ENCODE measurements at places on chromosomes 7 and 10. TPM values are rescaled to one million over a fixed set of nuclear protein-coding genes. Genes with fewer than 3 reads are reported as not detected.

Gene GIMAP7
- total RNA-seq, result 16.7 TPM

Gene ASZ1
- 0.39 TPM for total RNA-seq

Gene CD36
- total RNA-seq, result 253 TPM

Gene NPY4R2
- total RNA-seq, result 10.1 TPM

Gene SND1
- total RNA-seq, result 167 TPM

DNA sequence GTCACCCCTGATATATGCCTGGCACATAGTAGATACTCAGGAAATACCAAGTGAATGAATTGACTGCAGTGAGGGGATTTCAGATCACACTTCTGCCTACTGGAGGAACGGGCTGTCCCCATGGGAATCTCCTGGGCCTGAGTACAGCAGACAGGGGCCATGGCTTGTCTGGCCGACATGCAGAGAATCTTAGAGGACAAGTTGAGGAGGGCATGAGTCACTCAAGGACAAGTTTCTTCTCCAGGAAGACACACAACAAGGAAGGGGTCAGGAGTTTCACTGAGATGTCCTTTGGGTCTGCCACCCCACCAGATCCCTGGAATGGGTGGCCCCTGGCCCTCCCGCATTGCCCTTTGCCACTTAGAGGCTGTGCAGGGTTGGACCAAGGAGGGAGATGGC is 20.7 kb downstream of the PLPP4 start:
- DNase-seq, result no peak

- DNase-seq, result no peak
These were observed 127.6 kb downstream of the NEURL1 start for GRCh38 chr10:103620891-103621782.

DNA sequence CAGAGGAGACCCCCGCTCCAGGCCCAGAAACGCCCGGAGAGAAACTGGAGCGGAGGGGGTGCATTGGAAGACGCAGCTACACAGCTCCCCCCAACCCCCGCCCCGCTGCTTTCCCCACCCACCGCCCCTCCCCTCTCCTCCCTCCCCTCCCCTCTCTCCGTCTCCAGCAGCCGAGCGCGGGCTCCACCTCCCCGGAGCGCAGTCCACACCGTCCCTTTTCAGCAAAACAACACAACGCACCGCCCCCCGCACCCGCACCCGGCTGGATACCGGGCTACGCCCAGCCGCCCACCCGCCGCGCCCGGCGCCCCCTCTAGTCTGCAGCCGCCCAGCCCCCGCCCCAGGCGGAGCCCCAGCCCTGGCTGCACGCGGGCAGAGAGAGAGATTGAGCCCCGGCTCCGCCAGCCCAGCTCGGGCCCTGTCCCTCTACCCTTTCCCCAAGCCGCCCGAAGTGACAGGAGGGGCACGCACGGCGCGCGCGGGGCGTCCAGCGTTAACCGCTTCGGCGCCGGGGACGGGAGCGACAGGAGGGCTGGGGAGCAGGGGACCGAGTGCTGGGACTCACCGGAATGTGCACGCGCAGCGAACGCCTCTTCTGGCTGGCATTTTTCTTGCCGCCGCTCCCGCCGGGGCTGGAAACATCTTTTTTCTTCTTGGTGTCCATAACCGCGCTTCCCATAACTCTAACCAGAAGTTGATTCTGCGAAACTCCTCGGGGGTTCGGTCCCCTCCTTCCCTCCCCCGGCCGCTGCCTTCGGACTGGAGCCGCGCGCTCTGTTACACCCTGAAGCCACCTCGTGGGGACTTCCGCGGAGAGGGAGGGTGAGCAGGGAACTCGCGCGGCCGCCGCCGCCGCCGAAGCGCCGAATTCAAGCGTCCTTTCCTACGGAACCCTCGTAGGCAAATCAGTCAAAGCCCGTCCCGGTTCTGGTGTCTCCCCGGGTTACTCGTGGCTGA is 695 bp downstream of the PRKAG2 start:
- DNase-seq, result peak; percentile 91

- DNase-seq, result no peak
These were observed 94.6 kb upstream of the BTBD16 start for GRCh38 chr10:122176232-122177213.

- no peak for DNase-seq
These were observed 25.4 kb upstream of the PRXL2A start for GRCh38 chr10:80382989-80383388.

GRCh38 chr7:157712666-157713235 is 375.9 kb downstream of the DNAJB6 start:
- no peak for DNase-seq

GRCh38 chr7:127912901-127913300 is 118.3 kb downstream of the LRRC4 start:
- DNase-seq, result no peak

Data from left lung (tissue), 14 donors.